SK-N-MC (cell line): ENCODE measurements at places on chromosomes 7 and 10.

DNA sequence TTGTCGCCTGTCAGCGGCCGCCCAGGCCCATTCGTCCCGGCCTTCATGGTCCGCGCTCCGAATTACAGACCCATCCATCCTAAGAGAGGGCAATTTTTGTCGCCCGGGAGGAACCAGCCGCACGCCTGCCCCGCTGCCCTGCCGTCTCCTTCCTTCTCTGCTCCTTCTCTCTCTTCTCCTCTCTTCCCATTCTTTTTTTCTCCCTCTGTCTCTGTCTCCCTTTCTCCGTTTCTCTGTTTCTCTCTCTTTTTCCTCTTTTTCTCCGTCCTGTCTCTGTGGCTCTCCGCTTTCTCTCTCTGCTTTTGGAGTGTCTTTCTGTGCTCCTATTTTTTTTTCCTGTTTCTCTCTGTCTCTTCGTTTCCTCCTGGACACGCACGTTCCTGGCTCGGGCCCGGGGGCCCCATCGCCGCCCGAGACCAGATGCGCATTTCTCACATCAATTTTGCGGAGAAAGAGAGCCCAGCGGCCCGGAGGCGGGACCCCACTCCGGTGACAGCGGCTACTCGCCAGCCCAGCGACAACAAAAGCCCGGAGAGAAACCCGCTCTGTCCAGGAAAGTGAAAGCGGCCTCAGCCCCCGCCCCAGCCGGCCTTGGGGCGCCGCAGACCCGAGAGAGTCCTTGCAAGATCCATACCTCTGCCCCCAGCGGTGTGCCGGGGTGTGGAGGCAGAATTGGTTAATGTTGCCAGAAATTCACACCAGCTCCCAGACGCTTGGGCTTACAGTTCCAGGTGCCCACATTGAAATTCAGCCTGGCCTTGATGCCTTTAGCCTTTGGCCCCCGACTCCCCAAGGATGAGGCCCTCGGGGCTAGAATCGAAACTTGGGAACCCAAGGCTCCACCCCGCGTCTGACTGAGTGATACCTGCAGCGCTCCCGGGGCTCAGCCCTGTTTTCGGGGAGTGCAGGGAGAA lies 4.1 kb downstream of the LBX1 start:
- no peak for DNase-seq

GRCh38 chr7:66183700-66184099 lies 21.4 kb upstream of the TPST1 start:
- DNase-seq, result no peak

DNA sequence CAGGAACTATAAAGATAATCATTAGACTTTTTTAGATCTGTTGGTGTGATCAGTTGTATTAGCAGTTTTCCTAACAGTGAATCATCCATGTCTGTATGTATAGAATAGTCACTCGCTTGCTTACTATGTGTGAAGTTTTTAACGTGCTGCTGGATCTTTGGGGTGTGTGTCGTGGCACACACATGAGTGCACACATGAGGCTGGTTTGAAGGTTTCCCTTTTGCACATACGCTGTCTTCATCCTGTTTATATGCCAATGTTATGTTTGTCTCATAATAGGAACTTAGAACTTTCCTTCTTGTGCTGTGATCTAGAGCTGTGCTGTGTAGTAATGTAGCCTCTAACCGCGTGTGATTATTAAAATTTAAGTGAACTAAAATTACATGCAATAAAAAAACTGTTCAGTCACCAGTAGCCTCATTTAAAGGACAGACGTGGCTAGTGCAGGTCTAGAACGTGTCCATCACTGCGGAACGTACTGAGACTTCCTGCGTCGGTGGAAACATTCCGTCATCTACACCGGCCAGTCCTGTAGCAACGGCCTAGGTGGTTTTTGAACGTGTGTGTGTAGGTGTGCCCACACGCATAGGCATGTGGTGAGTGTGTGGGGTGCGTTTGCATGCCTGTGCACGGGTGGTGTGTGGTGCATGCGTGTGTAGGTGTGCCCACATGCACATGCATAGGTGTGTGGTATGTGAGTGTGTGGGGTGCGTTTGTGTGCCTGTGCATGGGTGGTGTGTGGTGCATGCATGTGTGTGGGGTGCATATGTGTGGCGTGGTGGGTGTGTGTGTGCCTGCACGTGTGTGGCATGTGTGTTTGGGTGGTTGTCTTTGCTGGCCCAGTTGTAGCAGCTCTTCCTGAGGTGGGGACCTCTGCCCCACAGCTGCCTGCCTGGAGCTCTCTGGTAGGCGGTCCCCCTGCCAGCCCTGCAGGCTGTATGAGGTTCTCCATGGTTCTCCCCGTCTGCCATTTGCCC lies 56.6 kb downstream of the INPP5A start:
- DNase-seq, result no peak

DNA sequence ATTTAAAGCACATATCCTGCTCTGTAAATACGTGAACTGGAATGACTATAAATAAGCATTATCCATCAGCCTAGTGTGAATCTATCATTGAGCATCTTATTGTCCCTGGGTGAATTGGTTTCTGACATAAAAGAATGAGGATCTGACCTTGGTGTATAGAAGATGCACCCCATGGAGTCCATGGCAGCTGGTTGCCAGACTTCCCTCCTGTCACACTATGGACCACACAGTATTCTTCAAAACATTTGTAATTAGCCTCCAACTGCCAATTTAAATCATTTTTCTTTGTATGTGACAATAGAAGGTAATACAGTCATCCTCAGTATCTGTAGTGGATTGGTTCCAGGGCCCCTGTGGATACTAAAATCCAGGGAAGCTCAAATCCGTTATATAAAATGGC lies 238.1 kb upstream of the ZWINT start:
- DNase-seq, result no peak

- DNase-seq, result no peak
Observed at GRCh38 chr7:99720800-99721595, 14.0 kb downstream of the CYP3A7 start.

DNA sequence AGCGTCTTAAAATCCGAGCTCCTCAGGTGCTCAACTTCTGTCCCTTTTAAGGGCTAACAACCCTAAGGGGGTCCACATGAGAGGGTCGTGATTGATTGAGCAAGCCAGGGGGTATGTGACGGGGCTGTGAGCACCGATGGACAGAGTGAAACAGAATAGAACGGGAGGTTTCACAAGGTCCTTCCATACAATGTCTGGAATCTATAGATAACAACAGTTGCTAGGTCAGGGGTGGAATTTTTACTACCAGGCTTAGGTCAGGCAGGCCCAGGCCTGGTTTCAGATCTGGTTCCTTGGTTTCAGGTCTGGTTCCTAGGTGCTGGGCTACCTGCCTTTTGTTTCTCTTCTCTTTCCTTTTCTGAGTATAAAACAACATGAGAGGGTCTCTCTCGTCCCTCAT lies 80.9 kb downstream of the PTN start:
- DNase-seq, result no peak

DNA sequence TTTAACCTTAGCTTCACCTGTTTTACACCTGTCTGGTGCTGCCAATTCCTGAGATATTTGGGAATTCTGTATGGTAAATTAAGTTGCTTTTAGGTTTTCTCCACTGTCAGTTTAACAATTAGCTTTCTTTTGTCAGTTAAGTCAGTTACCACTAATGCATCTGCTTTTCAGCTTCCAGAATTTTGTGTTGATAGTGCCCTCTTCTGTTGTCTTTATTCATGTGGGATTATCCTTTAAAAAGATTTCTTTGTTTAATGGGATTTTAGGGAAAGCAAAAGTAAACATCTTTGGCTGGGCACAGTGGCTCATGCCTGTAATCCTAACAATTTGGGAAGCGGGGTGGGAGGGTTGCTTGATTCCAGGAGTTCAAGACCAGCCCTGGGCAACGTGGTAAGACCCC lies 8.1 kb downstream of the TFAM start:
- DNase-seq, result no peak

DNA sequence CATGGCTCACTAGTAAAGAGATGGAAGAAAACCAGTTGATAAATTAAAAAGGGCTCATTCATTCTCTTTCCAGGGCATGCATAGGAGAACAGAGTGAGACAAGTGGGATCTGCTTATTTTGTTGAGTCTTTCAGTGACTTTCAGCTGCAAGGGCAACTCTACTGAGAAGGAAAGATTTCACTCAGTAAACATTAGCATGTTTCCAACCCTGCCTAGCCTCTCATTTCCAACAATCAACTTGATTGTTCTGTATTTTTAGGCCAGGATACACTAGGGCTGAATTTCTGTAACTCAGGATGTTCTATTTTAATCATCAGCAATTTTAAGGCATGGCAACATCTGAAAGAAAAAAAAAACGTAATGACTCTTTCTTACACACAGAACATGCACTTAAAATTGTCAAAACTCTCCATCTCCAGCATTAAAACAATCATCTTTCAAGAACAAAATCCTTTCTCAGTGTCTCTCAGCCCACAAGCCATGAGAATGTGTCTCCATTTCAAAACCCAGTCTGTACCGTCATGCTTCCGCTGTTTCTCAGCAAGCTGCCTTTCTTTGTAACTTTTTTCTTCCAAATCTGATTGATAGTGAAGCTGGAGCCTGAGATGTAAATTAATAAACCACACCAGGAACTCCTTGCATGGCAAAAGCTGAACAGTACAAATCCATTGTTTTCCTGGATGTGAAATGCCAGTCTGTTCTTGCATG lies 147.2 kb upstream of the KLF14 start:
- DNase-seq, result no peak

GRCh38 chr10:113093188-113094113 lies 143.4 kb downstream of the TCF7L2 start:
- DNase-seq, result no peak
